GM23338 (cell line): ENCODE measurements at places on chromosomes 5 and 9.

DNA sequence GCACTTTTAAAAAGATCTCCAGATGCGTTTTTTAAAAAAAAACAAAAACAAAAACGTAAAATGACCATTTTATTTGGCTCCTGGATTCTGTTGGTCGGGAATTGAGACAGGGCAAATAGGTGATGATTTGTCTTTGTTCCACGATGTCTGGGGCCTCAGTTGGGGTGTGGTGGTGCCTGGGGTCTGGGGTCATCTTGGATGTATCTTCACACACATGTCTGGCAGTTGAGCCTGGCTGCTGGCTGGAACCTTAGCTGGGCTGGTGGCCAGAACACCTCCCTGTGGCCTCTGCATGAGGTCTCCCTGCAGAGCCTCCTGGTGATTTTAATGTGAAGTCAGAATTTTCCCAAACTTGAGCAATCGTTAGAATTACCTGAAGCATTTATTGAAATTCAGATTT, 42.5 kb upstream of the BASP1 start:
- H3K27ac ChIP-seq, result no peak overlapping the region
- H3K36me3 ChIP-seq, result no peaks in the 10 kb centered on the region; the same call in 1 of the 2 replicates
- no peaks in the 10 kb centered on the region for H3K27me3 ChIP-seq
- no peaks in the 10 kb centered on the region for H3K4me1 ChIP-seq
- no peak overlapping the region for H3K4me3 ChIP-seq
- no peak for DNase-seq

DNA sequence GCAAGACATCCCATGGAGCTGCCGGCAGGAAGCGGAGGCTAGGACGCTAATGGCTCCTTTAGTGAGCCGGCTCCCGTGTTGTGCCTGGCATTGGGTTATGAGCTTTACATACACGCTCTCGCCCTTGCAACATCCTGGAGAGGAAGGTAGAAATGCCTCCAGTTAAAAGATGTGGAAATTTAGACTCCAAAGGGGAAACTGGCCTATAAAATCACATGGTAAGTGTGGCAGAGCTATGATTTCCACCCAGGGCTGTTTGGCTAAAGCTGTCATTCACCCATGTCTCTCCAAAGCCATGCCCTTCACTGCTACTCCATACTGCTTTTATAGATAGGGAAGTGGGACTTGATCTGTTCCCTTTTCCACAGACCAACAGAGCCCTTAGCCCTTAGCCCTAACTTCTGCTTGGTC, 5.2 kb downstream of the GM2A start:
- no peaks in the 10 kb centered on the region for H3K36me3 ChIP-seq
- peaks cover 9% of the 10 kb centered on the region for H3K4me1 ChIP-seq

DNA sequence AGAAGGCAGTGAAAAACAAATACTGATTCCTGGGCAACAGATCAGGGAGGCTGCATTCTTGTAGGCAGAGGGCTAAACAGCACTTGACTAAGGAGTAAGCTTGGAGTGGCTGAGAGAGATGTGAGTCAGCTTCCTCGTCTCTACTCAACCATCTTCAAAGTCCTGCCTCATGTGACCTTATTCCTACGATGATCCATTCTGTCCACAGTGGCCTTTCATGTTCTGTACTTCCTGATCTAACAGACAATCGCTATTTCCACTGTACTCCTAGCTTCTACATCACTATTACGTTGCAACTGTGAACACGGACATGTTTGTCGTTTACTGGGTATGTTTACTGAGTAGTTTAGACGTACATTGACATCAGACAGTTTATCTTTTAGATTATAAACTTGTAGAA, 365.4 kb downstream of the ARL15 start:
- H3K27me3 ChIP-seq, result no peaks in the 10 kb centered on the region
- H3K27ac ChIP-seq, result peak overlapping the region; percentile 56; the same call in 1 of the 2 replicates
- H3K4me3 ChIP-seq, result no peak overlapping the region
- H3K36me3 ChIP-seq, result no peaks in the 10 kb centered on the region

GRCh38 chr9:88950341-88951154, 40.7 kb upstream of the S1PR3 start:
- no peaks in the 10 kb centered on the region for H3K4me1 ChIP-seq
- no peak overlapping the region for H3K4me3 ChIP-seq
- no peak for DNase-seq
- H3K27ac ChIP-seq, result no peak overlapping the region
